ENCODE measurements at places on chromosomes 4 and X.

GRCh38 chr4:109207061-109207460 lies 95.4 kb downstream of the COL25A1 start:
- DNase-seq, result no peak

GRCh38 chr4:145178740-145179280 lies 1.6 kb downstream of the OTUD4 start:
- no peak for DNase-seq

DNA sequence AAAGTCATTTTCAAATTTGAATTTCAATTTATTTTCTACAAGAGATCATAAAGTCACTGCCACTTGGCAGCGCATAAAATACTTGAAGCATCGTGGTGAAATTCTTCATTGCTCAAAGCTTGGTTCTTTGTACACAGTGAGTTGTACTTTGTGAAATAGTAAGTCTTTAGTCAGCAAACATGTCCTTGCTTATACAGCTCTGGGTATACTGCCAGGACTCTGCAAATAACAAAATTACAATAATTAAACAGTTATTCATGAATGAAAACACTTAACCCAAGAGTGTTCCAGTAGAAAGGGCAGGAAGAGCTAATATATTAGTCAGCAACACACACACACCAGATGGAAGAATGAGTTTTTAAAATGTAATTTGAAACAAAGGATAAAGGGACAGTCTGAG lies 1300.9 kb upstream of the DIAPH2 start:
- DNase-seq, result no peak

DNA sequence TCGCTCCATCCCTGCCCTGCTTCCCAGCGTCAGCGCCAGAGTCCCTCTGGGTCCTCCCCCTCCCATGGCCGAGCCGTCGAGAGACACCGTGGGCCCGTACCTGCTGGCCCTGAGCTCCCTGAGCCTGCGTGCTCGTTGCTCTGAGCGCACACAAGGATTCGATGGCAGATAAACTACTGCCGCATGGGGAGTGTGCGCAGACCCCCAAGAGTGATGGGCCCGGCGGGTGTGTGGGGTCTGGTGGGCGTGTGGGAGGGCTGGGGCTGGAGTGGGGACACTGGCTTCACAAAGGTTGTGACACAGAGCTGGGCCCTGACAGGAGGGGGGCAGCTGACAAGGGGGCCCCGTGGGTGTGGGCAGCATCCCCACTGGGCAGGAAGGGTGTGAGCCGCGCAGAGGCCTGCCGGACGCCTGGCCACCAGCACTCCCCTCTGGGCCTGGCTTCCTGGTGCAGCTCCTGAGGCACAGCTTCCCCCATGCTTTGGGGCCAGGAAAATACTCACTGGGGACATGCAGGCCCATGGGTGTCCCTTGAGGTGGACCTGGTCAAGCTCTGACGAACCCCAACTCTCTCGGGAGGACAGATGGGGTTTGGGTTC lies 4.8 kb upstream of the RGS12 start:
- DNase-seq, result no peak

GRCh38 chrX:116204932-116205331 lies 34.4 kb downstream of the AGTR2 start:
- no peak for DNase-seq

DNA sequence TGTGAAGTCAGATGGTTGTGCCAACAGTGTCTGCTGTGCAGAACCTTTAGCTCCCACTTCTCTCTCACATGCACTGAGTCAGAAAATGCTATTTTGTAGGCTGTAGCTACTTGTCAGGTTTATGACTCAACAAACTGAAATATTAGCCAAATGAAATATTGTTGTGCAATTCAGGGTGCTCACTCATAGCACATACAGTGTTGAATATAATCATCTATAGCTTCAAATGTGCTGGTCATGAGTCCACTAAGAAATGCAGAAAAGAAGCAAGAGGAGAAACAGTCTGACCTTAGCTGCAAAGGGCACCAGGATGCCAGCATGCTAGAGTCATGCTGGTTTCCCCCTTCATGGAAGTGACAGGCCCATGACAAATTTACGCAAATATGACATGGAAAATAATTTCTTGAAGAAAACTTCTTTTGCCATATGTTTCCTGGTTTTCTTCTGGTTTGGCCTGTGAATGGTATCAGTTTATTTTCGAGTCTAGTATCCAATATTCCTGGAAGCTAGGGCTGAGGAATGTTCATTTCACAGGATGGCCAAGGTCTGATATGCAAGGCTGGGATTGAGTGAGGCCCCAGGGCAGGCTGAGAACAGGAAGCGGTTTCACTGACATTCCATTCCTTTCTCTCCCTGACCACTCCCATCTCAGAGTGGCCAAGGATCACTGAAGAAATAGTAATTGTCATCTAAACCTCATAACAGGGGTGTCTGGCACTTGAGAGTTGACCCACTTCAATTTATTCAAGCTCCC lies 10.3 kb upstream of the CXCL2 start:
- no peak for DNase-seq

DNA sequence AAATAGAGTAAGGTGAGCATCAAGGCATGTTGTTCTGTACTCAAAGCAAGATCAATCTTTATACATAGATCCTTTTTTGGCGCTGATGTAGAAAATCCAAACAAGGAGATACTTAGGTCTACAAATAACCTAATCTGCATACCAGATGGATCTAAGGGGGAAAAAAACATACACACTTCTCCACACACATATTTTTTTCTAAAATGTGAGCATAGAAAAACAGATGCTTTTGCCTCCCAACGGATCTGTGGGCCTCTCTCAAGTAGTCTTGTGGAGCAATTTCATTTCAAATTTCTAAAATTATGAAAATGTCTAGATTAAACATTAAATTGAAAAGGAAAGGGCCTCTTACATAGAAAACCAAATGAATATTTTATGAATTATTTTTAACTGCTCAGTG lies 166.1 kb downstream of the GRIA3 start:
- DNase-seq, result no peak

Measured in activated CD4-positive, alpha-beta T cell treated with anti-CD3 and anti-CD28 coated beads, Interleukin-2, amount 50 U/mL, for 1 hour (primary cell).